ENCODE measurements at places on chromosomes 3 and 15.

DNA sequence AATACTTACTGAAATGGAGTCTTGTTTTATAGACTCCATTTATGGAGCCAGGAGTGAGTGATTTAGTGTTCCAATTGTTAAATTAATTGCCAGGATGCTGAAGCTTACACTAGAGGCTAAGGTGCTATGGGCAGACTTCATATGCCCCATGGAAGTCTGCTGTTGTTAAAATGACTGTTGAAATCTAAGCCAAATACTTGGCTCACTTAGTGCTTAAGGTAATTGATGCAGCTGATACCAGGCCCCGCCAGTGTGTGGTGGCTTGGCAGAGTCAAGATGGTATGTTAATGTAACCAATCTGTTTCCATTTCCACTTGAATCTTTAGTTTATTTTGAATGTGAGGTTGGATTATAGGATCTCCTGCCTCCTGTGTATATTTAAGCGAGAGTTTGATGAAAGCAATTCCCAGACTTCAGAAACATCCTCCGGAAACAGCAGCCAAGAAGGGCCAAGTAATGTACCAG is 187.1 kb downstream of the ITPR1 start:
- DNase-seq: no peak

DNA sequence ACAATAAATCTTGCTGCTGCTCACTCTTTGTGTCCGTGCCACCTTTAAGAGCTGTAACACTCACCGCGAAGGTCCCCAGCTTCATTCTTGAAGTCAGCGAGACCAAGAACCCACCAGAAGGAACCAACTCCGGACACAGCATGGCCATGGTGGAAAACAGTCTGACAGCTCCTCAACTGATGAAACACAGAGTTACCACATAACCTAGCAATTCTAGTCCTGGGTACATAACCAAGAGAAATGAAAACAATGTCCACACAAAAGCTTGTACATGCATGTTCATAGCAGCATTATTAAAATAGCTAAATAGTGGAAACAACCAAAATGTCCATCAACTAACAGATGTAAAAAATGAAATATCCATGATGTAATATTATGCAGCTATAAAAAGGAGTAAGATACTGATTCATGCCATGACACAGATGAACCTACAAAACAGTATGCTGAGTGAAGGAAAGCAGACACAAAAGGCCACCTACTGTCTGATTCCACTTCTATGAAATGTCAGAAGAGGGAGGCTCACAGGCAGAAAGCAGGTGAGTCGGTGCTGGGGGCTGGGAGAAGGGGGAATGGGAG is 36.8 kb downstream of the VGLL4 start:
- no peak for DNase-seq

- DNase-seq: no peak
Measured at GRCh38 chr3:52437326-52438103, 7.4 kb downstream of the SEMA3G start.

DNA sequence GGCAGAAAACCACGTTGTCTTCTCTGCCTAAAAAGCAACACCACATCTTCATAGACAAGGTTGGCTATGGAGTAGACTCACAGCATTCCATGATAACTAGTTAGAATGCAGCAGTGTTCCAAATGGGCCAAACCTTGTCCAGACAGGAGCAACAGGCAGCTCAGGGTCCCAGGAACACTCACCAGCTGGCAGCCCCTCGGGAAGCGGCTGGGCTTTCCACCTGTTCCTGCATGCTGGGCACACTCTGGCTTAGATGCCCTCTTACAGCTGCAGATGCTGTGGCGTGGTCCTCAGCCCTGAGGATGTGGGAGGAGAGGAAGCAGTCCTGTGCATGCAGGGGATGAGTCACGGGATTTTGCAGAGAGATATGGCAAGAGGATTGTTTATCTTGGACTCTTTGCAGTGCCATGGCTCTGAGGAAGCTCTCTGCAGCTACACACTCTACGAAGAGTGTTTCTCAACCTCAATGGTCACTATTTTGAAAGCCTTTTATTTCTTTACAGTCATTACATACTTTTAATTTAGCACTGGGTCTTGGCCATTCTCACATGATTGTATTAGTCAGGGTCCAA is 11.3 kb downstream of the NRROS start:
- no peak for DNase-seq

GRCh38 chr3:127428344-127428997 is 140.6 kb upstream of the PRR20G start:
- DNase-seq: no peak

DNA sequence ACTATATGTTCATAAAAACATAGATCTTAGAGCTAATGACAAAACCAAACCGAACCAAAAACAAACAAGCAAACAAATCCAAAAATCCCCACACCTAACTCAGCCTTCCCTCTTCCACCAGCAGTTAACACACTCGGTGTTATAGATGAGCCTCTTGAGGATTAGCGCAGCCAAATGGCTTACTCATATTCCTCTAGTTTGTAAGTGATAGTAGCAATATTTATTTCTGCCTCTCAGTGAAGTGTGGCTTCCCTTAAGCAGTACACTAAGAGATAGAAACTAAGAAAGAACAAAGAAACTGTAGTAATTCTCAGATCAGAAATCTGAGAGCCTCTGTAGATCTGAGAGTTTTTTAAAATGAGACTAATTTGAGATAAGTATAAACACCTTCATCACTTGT is 2.4 kb upstream of the NCEH1 start:
- DNase-seq: no peak

GRCh38 chr3:124860599-124860998 is 26.6 kb downstream of the ITGB5 start:
- no peak for DNase-seq

- peak; percentile 68 for DNase-seq
Measured at GRCh38 chr15:40217166-40217824, 21.6 kb upstream of the PAK6 start.

DNA sequence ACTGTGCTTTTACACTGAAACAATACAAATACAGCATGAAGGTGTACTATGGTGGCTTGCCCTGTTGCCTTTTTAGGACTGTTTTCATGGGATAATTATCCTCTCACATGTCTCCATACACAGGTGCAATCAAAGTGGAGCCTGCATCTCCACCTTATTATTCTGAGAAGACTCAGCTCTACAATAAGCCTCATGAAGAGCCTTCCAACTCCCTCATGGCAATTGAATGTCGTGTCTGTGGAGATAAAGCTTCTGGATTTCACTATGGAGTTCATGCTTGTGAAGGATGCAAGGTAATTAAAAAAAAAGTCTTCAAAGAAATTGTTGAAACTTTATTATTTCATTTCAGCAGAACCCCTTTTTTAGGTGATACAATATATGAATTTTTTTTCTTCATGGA is 92.3 kb downstream of the PPARG start:
- no peak for DNase-seq

DNA sequence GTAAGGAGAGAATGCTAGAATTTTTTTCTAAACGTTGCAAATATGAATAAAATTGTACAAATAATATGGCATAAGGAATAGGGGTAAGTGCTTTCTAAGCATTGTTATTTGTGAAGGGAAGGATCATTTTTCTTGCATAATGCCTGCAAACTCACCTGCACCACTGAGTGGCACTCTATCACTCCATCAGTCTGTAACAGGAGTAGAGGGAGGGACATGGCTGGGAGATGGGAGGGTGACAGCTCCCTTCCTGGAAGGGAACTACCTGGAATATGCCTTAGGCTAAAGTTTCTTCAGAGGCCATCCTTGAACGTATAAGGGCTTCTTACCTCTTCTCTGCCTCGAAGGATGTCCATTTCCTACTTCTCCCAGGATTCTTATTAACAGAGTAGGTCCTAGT is 3.0 kb downstream of the NAALADL2 start:
- no peak for DNase-seq

GRCh38 chr3:26247712-26248111 is 374.9 kb upstream of the LRRC3B start:
- DNase-seq: no peak

DNA sequence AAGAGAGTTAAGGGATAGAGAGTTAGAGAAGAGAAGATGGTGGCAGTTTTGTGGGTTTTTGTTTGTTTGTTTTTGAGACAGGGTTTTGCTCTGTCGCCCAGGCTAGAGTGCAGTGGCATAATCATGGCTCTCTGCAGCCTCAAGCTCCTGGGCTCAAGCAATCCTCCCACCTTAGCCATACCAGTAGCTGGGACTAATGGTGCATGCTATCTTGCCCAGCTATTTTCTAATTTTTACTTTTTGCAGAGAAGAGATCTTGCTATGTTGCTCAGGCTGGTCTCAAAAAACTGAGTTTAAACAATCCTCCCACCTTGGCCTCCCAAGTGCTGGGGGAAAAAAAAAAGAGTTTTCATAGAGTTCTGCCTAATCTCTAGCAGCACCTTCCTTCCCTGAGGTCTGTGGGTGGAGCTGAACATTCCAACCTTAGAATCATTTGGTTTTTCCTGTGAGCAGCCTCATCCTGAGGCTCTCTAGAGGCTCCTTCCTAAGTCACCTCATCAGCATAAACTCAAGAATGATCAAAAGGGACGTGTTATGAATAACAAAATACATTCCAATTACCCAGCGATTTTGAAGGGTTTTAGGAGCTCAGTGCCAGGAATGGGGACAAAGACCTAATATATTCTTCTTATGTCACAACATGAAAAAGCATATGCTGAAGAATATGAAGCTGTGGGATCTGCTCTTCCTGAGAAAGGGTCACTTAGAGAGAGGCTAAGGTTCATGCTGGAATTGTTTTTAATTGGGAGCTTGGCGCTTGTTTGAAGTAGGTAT is 180.6 kb downstream of the LSAMP start:
- DNase-seq: no peak

GRCh38 chr3:127213381-127213918 is 20.5 kb downstream of the PRR23E start:
- no peak for DNase-seq

DNA sequence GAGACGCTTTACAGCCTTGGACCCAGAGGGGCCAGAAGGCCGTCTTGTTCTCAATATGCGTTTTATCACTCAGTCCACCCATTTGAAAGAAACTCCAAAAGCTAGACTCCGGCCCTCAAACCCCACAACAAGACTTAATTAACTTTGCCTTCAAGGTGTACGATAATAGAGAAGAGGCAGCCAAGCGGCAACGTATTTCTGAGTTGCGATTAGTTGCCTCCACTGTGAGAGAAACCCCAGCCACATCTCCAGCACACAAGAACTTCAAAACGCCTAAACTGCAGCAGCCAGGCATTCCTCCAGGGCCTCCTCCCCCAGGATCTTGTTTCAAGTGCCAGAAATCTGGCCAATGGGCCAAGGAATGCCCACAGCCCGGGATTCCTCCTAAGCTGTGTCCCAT is 17.4 kb upstream of the INO80 start:
- no peak for DNase-seq

DNA sequence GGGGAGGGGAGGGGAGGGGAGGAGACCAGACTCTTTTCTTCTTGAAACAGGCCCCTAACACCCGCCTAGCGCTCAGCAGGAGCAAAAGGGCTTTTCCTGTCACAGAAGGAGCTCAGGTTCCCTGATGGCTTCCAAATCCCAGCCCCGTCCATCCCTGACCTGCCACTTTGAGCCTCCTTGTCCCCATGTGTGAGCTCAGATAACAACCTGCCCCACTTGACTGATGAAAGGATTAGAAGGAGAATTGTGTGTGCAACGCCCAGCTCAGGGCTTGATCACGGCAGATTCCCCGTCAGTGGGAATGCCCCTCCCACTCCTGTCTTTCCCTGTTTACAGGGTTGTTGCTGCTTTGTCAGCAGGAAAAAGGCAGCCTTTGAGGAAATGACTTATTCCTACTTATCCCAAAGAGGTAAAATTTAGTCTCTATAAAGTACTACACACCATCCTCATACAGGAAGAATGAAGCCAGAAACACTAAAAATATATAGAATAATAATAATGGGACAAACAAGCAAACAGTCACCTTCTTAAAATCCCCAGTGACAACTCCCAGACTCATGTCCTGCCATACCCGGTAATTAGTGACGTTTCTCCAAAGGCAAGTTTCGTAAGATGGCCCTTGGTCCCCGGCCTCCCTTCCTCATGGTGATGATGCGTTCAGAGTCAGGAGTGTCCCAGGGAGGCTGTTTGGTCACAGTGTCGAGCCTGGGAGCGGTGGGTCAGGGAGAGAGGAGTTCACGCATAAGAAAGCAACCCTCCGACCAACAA is 6.1 kb upstream of the LRRC15 start:
- no peak for DNase-seq

GRCh38 chr15:90883976-90884718 is at the start of gene FES:
Gene FES (plus strand): TSS chr15:90884504. CDS start chr15:90885046, 542 bp downstream.
- DNase-seq: peak; percentile 34

DNA sequence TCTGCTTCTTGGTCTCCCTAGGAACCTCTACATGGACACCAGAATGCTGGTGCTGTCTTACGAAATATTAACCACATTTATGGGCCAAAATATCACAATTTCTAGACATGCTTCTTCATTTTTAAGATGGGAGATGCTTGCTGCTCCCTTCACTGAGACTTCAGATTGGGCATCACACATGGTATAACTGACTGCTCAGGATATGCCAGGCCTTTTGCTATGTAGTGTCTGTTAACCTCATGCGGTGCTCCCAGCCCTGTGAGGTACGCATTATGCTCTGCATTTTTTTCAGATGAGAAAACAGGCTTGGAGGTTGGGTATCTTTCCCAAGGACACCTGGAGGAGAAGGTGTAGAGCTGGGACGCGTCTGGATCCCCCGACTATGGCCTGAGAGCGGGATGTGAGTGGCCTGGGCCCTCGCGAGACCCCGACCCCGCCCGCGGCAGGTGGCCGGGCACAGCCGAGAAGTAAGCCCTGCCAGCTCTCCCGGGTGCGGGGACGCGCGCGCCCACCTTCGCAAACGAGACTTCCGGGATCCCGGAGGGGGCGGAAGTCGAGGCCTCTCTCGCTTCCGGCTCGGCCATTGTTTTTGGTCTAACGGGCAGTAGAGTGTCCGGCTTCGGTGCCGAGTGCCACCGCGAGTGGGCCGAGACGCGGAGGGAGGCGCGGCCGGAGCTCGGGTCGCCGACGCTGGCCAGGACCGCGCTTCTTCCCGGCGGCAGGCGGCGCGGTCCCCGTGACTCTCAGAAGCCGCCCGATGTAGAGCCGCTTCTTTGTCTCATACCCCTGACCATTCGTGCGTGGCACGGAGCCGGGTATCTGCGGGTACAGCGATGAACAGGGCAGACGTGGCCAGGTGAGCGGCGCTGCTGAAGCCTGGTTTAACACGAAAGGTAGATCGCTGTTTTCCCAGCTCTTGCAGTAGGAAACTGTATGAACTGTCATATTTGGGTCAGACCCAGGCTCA is at the start of gene ZKSCAN7:
Gene ZKSCAN7 (plus strand): TSS at position 568 of the 967 bp plus-strand sequence. CDS start 1,855 bp downstream, outside the sequence.
- peak; percentile 41 for DNase-seq

All from KG1 (cell line).